ENCODE measurements at places on chromosomes 5 and 9. TPM values are rescaled to one million over a fixed set of nuclear protein-coding genes. Genes with fewer than 3 reads are reported as not detected.
A peak's percentile ranks its signal among the peaks of the same experiment; 100 is the strongest.

The SIT1 gene
- total RNA-seq = 2.4 TPM

DNA sequence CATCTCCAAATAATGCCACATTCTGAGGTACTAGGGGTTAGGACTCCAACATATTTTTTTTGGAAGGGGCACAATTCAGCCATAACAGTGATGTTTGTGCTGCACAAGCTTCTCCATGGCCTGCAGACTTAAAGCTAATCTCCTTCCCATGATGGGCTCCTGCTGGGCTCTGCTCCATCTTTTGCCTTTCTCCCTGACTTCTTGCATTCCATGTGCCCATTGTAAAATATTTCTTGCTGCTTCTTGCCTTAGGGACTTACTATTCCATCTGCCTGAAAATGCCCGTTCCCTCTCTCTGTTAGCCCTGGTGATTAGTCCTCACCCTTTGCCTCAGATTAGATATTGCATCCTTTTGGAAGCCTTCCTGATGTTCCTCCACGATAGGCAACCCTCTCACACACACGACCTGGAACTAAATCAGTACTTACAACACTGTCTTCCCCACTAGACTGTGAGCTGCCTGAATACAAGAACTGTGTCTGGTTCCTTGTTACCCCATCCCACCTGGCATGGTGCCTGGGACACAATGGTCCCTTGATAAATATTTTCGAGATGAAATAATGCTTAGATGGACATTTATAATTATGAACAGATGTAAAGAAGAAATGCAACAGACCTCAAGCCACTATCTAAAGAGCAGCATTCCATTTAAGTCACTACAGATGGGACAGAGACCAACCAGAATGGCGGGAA, 33.5 kb downstream of the OR1J1 start:
- no peak for DNase-seq

GRCh38 chr9:130893341-130894101, 3.1 kb downstream of the QRFP start:
- DNase-seq = peak; percentile 46

- no peak for DNase-seq
Measured at GRCh38 chr9:16139774-16140173, 586.9 kb downstream of the CCDC171 start.

DNA sequence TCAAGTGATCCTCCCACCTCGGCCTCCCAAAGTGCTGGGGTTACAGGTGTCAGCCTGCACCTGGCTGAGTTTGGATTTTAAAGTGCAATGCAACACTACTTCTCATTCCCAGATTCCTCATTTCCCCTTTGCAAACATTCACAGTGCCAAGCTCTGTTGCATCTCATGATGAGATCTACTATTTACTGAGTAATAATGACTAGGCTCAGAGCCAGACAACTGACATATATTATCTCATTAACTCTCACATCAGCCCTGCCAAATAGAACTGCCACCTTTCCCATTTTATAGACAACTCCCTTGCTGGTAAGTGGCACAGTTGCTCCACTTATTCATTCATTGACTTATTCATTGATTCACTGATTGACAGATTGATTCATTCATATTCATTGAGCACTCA, 7.0 kb downstream of the PDE6A start:
- DNase-seq = no peak

- no peak for DNase-seq
Measured at GRCh38 chr9:90983394-90983793, 181.8 kb downstream of the SYK start.

DNA sequence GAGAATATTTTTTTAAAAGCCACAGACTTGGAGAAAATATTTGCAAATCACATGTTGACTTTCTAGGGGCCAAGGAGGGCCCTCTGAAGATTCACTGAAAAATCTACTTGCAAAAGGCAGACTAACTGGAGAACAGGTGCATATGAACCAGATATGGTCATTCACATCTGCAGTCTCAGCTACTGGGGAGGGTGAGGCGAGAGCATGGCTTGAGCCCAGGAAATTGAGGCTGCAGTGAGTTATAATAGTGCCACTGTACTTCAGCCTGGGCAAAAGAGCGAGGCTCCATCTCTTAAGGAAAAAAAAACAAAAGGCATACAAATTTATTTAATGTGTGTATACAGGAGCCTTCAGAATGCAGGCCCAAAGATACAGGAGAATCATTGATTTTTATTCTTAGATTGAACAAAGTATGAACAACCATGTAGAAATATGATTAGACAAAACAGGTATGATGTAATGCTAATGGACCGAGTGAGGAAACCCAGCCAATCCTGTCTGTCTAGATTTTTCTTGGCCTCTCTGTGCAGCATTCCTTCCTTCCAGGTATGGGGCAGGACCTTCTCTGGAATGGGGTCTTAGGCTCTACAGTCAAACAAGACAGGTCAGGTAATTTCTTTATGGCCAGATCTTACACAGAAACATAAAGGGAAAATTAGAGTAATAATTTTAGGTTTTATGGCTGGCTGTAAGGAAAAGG, 15.3 kb upstream of the SLC27A6 start:
- no peak for DNase-seq

The PCDHB11 gene
- 3.4 TPM for total RNA-seq

The PCDHGB5 gene
- total RNA-seq = 9.1 TPM

- DNase-seq = no peak
Measured at GRCh38 chr5:80076131-80077050, 41.2 kb downstream of the THBS4 start.

GRCh38 chr5:123549256-123549904, 37.4 kb downstream of the CSNK1G3 start:
- no peak for DNase-seq

The TNC gene
- total RNA-seq = 329 TPM

The NSUN2 gene
- total RNA-seq = 37.5 TPM

- DNase-seq = peak; percentile 61
Measured at GRCh38 chr5:179343021-179343718, 2.1 kb downstream of the ADAMTS2 start.

The PCDHB1 gene
- total RNA-seq = 0.10 TPM

GRCh38 chr9:131918481-131918880, 161.2 kb downstream of the MED27 start:
- no peak for DNase-seq

DNA sequence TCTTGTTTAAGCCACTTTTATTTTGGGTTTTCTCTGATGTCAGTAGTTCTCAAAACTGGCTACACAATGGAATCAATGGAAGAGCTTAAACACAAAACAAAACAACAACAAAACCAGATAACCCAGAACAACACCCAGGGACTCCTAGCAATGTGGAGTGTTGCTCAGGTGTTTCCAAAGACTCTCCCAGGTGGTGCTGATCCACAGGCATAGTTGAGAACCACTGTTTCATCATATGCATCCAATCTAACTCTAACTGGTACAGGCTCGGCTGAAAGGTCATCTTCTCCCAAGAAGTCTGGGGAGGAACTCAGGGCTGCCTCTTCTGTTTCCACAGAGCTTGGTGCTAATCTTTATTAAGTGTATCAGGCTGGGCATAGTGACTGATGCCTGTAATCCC, 5.4 kb upstream of the ALDH1B1 start:
- DNase-seq = no peak

The NKD2 gene
- total RNA-seq = 61.5 TPM

GRCh38 chr5:106522296-106522695, 1148.4 kb downstream of the EFNA5 start:
- no peak for DNase-seq

- DNase-seq = no peak
Measured at GRCh38 chr5:132901036-132901435, 27.6 kb downstream of the LEAP2 start.

The INPP5E gene
- total RNA-seq = 12.0 TPM

The PRRT1B gene
- total RNA-seq = 3.6 TPM

The ADGRD2 gene
- total RNA-seq = not detected

GRCh38 chr5:83036991-83037575, 40.1 kb downstream of the TMEM167A start:
- no peak for DNase-seq

The DNAI1 gene
- 0.29 TPM for total RNA-seq

DNA sequence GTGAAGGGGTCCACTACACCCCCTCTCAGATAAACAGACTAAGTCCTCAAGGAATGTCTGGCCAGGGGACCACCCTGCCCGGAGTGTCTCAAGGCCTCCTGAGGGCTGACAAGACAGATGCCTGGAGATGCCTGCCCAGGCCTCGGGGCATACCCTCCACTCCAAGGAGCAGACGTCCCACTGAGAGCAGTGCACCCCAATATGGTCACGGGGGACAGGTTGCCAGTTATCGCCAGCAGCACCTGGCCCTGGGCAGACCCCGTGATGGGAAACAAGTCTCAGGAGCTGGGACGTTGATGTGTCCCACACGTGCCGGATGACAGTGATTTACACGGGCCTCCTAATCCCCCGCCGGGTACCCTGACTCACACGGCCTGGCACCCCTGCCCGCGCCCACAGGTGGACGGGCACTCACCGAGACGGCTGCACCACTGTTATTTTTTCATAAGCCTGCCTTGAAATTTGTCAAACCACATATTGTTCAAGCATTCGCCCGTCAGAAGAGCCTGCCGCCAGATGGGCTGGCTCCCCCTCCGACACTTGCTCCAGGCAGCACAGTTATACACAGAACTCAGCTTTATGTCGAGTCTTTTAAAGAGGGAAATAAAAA, 43.9 kb downstream of the BARX1 start:
- peak; percentile 64 for DNase-seq

- DNase-seq = peak; percentile 89
Measured at GRCh38 chr5:88883836-88884607, 1.0 kb upstream of the MEF2C start.

The PIP5K1B gene
- total RNA-seq = 24.8 TPM

GRCh38 chr9:112186695-112187094, 11.6 kb upstream of the SUSD1 start:
- DNase-seq = no peak

The CCL27 gene
- total RNA-seq = 0.67 TPM

DNA sequence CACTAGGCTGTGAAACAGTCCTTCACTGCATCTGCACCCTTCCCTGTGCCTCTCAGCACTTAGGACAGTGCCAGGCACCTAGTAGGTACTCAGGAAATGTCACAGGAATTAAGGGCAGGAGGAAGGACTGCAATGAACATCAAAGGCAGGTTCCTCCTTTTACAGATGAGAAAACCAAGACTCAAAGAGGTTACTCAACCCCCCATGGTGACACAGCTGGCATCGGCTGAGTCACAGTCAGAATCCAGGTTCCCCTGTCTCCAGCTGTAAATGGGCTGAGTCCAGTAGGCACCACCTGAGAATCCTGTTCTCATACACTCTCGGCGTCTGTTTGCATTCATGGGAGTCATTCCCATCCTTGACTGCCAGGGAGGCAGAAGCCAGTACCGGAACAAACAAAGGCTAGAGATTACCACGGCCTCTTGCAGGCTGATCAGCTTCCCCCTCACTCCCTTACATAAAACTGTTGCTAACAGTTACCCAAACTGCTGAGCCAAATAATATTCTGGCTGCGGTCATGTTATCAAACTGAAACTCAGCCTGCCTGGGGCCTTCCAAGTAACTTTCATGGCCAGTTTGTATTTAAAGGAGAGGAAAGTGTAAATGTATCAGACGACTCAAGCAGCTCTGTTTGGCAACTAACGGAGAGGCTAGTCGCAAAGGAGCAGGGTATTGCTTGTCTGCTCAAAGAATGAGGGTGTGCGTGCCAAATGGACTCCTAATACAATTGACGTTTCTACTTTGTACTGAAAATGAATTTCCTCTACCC, 201.7 kb downstream of the PAPPA start:
- DNase-seq = no peak

The PCDHGB4 gene
- total RNA-seq = 3.2 TPM

DNA sequence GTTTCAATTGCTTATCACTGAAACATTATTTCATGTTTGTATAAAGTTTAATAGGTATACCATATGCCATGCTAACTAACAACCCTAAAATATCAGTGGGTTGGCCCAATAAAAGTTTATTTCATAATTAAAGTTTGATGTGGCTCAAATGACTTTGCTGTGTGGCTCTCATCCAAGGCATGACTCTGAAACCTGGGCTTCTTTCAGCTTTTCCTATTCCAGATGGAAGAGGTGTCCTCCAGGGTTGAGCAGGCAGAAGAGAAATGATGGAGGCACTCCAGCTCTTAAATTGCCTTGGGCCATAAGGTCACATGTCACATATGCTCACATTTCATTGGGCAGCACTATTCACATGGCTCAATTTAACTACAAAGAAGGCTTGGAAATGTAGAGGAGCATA, 101.9 kb downstream of the MACIR start:
- DNase-seq = no peak

The HK3 gene
- 29.0 TPM for total RNA-seq

DNA sequence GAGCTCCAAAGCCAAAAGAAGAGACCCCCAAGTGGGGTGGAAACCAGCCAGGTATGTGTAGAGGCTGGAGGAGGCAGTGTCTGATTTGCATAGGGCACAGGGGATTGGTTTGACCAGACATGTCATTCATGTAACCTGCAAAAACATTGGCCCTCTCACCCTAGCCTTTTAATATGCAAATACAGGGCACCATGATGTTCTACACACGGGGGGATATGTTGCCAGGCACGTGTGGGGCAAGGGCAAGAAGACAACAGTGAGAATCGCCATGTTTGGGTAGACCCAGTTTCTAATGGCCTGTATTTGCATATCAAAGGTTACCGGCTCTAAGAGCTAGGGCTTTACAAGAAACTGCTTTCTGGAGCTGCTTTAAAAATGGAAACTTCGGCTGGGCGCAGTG, 208.9 kb downstream of the GOLPH3 start:
- DNase-seq = no peak

DNA sequence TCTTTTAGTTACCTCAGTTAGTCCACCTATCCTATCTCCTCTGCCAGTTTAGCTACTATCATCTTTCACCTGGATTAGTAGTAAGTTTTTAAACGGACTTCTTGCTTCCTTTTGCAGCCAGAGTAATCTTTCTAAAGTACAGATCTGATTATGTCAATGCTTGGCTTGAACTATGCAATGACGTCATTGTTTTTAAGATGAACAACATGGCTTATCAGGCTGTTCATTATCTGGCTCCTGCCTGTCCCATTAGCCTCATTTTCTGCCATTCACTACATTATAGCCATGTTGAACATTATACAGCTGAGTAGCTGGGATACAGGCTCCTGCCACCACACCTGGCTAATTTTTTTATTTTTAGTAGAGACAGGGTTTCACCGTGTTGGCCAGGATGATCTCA, 98.7 kb downstream of the RANBP17 start:
- DNase-seq = no peak

DNA sequence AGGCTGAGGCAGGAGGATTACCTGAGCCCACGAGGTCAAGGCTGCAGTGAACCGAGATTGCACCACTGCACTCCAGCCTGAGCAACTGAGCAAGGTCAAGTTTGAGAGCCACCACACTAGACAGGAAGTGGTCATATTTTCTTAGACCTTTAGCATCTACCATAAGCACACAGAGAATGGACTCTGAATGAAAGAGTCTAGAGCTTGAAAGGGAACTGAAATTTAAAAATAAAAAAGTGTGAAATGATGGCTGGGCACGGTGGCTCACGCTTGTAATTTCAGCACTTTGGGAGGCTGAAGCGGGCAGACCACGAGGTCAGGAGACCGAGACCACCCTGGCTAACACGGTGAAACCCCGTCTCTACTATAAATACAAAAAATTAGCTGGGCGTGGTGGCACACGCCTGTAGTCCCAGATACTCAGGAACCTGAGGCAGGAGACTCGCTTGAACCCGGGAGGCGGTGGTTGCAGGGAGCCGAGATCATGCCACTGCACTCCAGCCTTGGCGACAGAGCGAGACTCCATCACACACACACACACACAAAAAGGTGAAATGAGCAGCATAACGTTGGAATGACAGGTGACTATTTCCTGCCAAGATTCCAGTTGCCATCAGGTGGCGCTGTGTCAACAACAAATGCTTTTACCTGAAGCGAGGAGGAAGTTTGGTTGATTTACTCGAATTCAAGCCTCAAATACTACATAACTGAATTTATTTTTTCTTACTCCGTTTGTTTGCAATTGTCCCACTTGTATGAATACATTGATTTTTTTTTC, 21.3 kb upstream of the AK3 start:
- no peak for DNase-seq

GRCh38 chr5:137336161-137336560, 163.0 kb downstream of the SPOCK1 start:
- DNase-seq = no peak
